ENCODE measurements at places on chromosomes 3 and 15.

- no peak for DNase-seq
Measured at GRCh38 chr15:31802761-31803160, 227.6 kb upstream of the CHRNA7 start.

- DNase-seq = no peak
Measured at GRCh38 chr15:41480396-41481140, 13.1 kb upstream of the ITPKA start.

DNA sequence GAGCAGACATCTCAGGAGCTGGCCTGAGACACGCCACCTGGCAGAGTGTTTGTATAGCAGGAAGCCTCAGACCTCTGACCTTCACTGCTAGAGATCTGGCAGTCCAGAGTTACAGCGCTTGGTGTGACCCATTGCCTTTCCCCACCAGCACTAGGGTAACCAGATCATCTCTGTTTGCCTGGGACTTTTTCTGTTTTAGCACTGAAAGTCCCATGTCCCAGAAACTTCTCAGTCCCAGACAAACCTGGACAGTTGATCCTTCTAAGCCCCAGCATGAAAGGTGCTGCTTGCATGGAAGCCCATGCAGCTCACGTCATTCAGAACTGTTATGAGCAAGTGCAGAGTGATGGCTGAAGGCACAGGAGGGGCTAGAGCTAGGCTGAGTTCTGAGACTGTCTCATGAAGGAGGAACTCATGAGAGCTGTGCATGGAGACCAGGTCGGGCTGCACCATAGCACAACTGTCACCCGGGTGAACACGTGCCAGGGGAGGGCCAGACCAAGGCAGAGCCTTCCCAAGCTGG is 18.2 kb upstream of the AHSG start:
- no peak for DNase-seq

GRCh38 chr3:13535526-13535875 is 13.4 kb upstream of the FBLN2 start:
- DNase-seq = no peak

DNA sequence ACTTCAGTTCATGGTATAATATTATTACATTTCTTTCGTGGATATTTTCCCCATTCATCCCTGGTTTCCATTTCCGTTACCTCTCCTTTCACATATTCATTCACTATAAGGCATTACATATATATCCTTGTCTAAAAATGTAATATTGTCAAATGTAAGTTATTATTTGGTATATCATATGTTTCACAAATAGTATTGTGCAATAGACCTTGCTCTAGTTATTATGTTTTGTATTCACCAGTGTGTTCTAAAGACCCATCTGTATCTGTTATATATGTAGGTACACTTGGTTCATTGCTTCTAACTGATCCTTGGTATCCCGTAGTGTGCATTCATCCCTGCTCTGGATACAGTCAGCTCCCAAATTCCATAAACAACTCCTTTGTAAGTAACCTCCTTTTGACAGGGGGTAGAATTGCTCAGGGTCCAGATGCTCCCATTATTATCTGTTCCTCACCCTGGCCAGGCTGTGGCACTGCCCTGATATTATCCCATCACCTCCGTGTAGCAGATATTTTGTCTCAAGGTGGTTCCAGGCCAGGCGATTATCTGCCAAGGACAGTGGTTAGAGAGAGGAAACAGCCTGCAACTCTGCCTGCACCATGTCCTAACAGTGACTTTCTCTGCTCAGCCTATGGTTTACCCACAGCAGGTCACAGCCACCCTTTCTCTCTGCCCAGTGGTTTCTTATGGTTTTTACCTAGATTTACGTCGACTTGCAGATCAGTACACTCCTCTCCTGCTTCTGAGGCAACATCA is 29.2 kb downstream of the PAQR9 start:
- DNase-seq = no peak

GRCh38 chr3:126956866-126957650 is 25.9 kb upstream of the PLXNA1 start:
- no peak for DNase-seq

DNA sequence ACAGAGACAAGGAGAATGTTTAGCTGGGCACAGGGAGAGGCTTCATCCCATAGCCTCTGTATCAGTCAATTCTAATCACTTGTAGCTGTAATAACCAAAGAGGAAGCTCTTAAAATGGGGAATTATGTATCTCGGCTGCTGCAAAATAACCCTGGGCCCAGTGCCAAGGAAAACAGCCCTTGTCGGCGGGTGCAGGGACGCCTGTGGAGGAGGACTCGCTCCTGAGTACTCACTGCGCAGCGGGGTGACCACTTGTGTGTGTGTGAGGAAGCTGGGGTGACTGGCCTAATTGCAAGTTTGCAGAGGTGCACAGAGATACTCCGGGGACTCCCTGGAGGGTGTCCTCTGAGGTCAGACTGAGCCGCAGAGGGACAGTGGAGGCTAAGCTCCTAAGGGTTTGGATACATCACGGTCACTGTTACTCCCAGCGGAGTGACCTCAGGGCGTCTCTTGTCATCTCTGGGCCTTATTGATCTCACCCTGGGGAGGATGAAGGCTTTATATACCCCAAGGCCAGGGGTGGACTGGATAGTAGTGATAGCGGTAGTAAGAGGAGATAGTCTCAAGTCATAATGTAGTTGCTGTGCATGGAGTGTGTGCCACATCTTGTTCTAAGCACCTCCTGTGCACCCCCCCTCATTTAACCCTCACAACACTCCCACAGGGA is 37.2 kb downstream of the SLC6A6 start:
- no peak for DNase-seq

DNA sequence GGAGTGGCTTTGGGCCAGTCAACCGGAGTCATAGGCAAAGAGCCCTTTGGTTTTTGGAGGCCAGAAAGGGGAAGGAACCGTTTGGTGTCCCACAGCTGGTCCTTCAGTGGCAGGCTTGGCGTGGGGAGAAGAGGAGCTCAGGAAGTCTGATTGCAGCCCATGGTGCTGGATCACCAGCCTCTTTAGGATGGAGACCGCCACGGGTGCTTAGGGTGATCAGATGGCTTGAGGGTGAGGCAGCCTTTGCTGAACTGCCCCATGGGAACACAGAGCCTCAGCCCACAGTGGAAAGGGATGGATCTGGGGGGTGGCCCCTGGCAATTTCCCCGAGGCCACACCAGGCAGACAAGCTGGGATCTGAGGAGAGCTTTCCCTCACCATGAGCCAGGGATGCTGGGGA is 38.6 kb upstream of the TOPBP1 start:
- DNase-seq = no peak

GRCh38 chr3:169552533-169552932 is 111.0 kb downstream of the MECOM start:
- no peak for DNase-seq

DNA sequence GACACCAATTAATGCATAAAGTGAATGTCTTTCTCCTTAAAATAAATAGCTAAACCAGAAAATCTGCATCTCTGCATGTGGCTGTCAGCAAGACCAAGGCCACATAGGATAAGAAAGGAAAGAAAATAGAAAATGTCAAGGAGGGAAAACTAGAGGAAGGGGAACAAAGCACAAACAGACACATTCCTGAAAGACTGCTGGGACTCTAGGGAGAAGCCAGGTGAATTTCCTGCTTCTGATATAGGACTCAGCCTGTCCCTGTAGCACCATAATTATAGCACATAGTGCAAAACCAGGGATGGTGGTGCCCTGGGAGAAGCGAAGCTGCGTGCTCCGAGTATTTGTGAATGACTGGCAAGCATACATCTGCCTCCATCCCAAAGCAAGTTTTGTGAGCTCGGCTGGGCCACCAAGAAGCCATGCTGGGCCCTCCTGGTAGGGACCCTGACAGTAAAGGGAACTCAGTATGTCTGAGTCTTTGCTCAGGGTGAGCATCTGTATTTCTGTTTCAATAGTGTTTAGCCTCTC is 14.2 kb downstream of the FSTL1 start:
- DNase-seq = no peak

DNA sequence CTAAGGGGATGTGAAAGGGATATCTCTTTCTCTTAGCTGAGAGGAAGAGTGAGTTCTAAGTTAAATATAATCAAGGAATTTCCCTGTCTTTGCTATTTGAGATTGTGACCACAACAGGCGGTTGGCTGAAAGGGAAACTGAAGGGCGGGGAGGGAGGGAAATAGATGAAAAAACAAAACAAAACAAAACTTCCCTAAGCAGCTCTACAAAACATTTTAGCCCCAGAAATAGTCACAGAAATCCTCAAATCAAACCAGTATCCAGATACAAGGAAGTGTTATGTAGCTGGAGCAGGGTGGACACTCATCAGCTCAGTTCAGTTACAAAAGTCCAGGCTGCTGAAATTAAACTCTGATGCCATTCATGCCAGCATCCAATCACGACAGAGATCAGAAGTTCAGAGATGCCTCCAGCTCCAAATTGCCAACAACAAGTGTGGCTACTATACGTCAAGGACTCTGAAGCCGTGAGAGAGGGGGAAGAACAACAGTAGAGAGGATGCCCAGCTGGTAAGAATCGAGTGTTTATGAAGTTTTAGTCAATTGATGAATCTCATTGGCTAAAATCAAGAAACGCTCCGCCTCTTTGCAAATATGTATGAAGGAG is 319 bp upstream of the TP63 start:
- DNase-seq = no peak

DNA sequence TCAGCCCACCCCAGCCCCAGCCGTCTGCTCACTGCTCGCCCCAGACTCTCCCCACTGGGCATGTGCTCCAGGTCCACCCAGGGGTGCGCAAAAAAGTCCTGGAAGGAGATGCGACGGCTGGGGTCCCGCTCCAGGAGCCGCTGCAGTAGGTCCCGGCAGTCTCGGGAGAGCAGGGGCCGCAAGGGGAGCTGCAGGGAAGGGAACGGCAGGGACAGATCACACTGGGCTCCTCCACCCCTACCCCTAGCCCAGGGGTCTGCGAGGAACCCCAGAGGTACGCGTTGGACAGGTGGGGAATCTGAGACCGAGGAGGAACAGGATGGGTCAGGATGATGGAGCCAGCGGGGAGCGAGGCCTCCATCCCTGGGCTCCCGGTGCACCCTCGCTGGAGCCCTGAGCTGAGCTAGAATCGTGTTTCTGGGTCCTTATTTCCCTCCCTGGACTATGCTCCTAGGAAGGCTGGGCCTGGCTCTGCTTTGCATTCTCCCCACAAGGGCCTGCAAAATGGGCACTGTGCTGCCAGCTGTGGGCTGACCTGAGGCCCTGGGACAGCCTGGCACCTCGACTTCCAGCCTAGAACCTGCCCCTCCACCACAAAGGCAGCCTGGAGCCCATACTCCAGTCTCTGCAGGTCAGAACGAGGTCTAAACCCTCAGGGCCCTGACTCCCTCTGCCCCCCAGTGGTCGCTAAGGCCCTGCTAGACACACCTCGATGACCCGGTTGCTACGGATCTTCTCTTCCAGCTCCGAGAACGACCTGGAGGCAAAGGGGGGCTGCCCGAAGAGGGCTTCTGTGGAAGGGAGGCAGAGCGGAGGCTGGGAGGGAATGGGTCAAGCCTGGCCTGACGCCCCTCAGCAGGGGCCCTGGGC is 3.2 kb downstream of the ULK3 start:
- DNase-seq = no peak

DNA sequence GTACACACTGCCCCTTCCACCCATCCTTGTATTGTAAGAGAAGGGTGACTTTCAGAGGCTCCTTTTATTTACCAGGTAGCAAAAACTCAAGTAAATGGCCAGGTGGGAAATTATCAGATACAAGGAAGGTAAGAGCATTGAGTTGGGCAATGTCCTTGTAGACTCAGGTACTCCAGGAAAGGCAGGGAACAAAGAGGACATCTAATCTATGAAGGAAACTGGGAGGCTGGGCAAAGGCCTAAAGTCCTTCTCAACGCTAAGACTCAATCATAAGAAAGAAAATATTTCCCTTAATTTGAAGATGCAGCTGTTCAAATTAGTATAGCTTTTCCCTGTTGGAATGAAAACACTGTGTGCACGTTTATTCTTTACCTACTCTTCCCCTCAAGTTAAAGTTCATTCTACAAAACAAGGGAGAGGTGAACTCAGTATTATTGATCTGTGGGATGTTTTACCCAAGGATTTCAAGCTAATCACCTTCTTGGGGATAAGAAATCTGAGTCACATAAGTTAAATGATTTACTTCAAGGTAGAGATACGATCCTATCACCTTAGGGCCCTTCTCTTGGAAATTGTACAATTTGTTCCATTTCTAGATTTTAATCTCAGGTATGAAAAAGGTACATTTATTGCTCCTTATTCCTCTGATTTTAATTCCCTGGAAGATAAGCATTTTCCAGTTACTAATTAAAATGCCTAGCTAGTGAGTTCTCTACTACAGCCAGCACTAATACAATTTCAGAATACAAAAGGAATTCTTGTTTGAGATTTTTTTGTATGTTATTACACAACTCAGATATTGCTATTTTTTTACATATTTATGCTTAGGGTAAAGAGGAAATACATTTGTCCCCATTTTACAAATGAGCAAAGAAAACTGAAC is 80.6 kb downstream of the PLD1 start:
- no peak for DNase-seq

DNA sequence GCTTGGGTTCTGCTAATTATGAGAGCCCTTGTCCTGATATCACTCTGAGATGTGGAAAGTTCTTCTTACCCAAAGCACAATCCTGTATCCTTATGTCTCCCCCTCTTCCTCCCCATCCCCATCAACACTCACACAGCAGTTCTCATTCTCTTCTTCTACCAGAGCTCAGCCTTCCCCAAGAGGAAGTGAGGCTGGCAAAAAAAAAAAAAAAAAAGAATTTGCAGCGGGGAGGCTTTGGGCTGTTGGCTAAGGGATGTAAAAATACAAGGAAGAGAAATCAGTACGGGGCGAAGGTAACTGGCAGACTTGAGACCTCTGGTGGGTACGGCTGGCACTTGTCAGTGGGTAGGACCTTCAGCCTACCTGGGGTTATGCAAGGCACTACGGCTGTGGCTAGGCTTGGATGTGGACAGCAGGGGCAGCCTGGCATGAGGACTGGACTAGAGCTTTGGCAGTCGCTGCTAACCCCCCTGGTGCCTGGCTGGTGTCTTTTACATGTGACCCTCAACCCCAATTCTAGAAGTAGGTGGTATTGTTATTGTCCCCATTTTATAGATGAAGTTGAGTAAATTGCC is 5.4 kb downstream of the VIPR1 start:
- DNase-seq = no peak

DNA sequence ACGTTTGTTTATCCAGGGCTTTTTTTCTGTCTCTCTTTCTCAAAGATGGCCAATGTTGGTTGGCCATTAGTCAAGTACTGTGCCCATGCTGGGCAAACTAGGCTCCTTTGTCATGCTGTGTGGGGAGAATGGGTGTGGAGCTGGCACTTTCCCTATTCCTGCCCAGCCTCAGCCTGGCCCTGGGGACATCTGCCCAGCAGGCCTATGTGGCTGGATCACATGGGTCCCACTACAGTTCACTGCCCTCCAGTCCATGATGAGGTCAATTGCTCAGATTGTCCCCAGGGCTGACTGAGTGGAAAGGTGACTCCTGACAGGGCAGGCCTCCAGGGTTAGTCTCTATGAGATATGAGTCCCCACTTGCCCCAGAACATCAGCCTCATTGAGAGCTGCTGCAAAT is 54.4 kb upstream of the HERC1 start:
- no peak for DNase-seq

- DNase-seq = no peak
Measured at GRCh38 chr3:181855825-181856224, 144.1 kb downstream of the SOX2 start.

- no peak for DNase-seq
Measured at GRCh38 chr15:68371851-68372250, 60.1 kb downstream of the ITGA11 start.

Measured in endothelial cell (in vitro differentiated cells).